ENCODE measurements at places on chromosomes 16 and 17.

DNA sequence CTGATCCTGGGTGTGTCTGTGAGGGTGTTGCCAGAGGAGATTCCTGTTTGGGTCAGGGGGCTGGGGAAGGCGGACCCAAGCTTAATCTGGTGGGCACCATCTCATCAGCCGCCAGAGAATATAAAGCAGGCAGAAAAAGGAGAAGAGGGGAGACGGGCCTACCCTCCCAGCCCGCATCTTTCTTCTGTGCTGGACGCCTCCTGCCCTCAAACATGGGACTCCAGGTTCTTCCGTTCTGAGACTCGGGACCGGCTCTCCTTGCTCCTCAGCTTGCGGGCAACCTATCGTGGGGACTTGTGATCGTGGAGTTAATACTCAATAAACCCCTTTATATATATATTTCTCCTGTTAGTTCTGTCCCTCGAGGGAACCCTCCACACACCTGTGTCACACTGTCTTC lies 64.5 kb downstream of the LMF1 start:
- no peak for DNase-seq

GRCh38 chr16:19717314-19717713 lies 713 bp downstream of the KNOP1 start:
- no peak for DNase-seq

DNA sequence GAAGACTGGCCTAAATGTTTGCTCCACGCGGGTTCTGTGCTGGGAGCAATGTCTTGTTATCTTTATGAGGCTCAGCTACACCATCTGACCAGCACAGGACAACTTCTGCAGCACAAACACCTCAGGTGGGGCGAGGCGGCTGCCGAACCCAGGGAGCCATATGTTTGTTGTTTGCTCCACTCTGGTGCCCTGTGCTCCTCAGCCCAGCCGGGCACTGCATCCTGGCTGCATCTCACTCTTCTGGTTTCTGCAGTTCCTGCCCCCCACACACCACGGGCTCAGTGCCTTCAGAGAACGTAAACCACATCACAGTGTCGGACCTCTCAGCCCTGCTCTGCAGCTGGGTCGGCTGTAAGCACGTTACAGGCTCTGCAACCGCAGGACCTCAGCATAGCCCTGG lies 32.4 kb downstream of the MXRA7 start:
- DNase-seq, result no peak

DNA sequence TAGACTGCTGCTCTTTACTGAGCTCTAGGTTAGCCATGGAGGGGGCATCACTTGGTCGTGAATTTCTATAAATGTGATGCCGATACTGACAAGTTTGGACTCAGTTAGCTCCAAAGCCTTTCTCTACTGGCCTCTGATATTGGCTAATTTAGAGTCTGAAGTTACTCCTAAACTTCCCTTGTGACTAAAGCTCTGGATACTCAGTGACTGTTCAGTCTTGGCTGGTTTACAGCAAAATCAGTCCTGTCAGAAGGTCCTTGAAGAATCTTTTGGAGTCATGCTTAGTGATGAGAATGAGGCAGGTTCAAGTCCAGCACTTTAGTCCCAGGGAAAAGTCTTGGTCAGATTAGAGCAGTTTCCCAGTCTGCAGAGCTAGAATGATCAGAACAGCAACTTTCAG lies 197.5 kb upstream of the HS3ST4 start:
- DNase-seq, result no peak

GRCh38 chr17:34226011-34226743 lies 28.9 kb upstream of the CCL2 start:
- DNase-seq, result no peak

GRCh38 chr17:49193513-49194296 lies 16.7 kb downstream of the GNGT2 start:
- no peak for DNase-seq

- DNase-seq, result no peak
Measured at GRCh38 chr17:60169921-60170817, 20.4 kb downstream of the CA4 start.
